ENCODE measurements at places on chromosomes 3 and 15.

DNA sequence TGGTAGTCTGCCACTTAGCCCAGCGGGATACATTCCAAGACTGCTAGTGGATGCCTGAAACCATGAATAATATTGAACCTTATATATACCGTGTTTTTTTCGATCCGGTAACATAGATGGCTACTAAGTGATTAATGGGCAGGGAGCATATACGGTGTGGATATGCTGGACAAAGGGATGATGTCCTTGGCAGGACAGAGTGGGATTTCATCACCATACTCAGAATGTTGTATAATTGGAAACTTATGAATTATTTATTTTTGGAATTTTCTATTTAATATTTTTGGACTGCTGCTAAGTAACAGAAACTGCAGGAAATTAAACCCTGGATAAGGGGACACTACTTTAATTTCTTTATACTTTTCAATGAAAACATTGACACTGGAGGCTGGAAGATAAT lies 53.2 kb downstream of the ASTE1 start:
- DNase-seq = no peak

DNA sequence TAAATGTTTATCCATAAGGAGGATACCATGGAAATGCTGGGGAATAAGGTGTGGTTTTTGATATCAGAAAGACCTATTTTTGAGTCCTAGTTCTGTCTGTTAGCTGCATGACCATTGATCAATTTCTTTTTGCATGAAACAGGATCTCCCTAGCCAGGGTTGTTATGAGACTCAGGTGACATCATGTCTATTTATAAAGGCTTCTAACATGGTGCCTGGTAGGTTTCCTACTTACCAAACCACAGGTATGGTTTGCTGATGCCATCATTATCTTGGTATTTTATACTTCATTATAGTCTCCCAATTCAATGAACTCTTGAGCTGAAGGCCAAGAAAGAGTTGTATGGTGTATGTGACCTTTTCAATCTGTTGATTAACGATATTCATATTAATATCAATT lies 144.0 kb downstream of the CLSTN2 start:
- no peak for DNase-seq

- peak; percentile 68 for DNase-seq
These were observed 2.8 kb downstream of the HEMK1 start for GRCh38 chr3:50572158-50572557.

GRCh38 chr3:196232154-196232881 lies 16.0 kb downstream of the SLC51A start:
- DNase-seq = no peak

GRCh38 chr3:13112521-13113345 lies 39.5 kb upstream of the IQSEC1 start:
- DNase-seq = no peak

Measured in iPS DF 6.9 (cell line).